ENCODE measurements at places on chromosomes 3 and 15. TPM values are rescaled to one million over a fixed set of nuclear protein-coding genes. Genes with fewer than 3 reads are reported as not detected.

The IL17RD gene
- polyA plus RNA-seq: 52.2 TPM

The ARGFX gene
- not detected for polyA plus RNA-seq

The GDPGP1 gene
- polyA plus RNA-seq: 3.2 TPM

The CHDH gene
- 10.8 TPM for polyA plus RNA-seq

The TRPC1 gene
- 10.5 TPM for polyA plus RNA-seq

The IGF1R gene
- 46.5 TPM for polyA plus RNA-seq

The ECE2 gene
- polyA plus RNA-seq: not detected

The SH2D7 gene
- 0.37 TPM for polyA plus RNA-seq

The HTR3D gene
- not detected for polyA plus RNA-seq

The SLC12A8 gene
- polyA plus RNA-seq: 6.0 TPM

The ZNF501 gene
- 13.0 TPM for polyA plus RNA-seq

Data from right renal pelvis (tissue), 4 donors.